Anterior cingulate cortex (tissue), 58 donors: ENCODE measurements at places on chromosomes 12 and 14.

DNA sequence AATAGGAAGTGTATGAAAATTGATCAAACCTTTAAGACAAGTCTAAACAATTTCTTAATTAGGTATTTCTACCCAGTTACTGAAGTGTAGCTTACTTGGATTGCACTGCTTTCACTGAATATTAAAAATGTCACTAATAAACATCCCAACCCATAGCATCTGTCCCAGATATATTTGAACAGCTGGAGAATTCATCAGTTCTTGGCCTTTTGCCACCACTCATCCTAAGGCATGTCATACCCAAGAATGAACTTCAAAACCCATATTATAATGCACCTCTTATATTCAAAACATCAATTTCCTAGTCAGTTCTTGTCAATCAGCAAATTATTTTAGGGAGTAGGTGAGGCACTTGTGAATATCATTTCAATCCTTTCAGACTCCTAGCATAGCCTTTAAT lies 392.3 kb downstream of the PAWR start:
- DNase-seq = no peak

- DNase-seq = no peak
Observed at GRCh38 chr12:71755146-71755892, 656 bp downstream of the RAB21 start.

DNA sequence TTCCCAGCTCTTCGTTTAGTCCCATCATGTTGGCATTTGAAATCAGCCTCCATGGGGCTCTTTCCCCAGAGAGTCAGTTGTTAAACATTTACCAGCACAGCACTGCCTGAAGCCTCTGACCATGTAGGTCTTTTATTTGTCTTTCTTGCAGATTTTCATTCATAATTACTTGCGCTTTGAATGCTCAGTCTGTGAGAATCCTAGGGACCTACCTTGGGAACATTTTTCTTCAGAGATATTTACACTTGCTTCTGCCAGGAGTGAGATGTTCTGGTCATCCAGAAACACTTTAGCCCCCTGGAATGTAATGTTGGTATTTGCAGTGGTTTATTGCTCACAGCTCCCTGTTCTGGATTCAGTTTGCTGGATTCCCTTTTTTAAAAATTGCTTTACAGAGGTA lies 41.7 kb downstream of the RPH3A start:
- no peak for DNase-seq

- no peak for DNase-seq
Observed at GRCh38 chr12:104519190-104520019, 62.7 kb downstream of the CHST11 start.

GRCh38 chr12:65164774-65165173 lies 4.6 kb upstream of the LEMD3 start:
- no peak for DNase-seq

DNA sequence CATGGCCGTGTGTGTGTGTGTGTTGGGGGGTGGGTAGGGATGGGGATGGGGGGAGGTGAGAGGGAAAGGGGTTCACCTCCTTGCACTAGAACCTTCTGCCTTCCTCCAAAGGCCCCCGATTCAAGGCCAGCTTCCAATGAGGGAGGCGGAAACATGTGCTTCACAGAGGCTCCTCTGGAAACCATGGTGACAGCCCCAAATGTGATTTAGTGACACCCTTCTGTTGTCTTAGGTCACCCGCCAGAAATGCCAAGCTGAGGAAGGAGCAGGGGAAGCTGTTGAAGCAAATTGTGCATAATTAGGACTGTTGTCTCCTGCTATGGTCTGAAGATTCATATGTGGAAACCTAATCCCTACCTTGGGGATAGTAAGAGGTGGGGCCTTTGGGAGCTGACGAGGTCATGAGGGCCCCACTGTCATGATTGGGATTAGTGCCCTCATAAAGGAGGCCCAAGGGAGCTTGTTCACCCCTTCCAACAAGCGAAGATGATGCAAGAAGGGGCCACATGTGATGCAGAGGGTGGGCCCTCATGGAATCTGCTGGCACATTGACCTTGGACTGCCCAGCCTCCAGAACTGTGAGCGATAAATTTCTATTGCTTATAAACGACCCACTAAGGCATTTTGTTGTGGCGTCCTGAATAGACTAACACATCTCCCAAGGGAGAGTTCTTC lies 95.2 kb downstream of the AACS start:
- DNase-seq = no peak

DNA sequence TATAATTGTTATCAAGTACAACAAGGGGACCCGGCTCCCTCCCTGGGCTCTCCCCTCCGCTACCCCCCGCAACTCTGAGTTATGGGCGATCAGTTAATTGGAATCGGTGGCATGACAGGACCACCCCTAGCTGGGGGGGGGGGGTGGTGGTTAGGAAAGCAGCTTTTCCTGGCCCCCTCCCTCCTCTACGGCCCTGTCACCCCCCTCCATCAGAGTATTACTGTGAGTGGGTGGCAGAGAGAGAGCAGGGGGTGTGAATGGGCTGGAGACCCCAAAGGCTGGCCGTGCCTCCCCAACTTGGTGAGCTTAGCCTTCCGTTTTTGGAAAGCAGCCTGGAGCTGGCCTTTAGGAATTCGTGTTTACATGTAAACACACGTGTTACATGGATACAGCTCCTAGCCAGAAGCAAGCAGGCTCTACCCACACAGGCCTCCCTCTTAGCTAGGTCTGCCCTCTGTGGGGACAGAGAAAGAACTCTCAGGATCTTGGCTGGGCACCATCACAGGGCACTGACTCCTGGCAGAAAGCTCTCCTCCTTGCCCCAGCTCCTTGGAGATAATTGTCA lies 1.1 kb upstream of the HOXC4 start:
- no peak for DNase-seq

DNA sequence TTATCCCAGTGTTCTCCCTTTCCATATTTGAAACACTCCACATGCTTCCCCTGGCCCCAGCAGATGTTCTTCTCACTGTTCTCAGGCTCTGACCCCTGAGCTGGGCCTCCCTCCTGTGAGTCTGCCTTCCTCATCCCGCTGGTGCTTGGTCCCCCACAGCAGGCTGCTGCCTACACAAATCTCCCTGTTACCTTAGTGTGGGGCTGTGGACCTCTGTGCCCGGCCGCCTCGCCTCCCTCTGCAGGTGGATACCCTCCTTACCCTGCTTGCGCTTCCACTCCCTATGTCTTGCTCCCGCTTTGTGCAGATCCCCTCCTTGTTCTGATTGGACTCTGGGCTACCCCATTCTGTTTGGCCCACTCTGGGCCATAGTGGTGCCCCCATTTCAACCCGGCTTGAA lies 6.9 kb downstream of the DERA start:
- DNase-seq = no peak
